ENCODE measurements at places on chromosomes 3 and 15.

DNA sequence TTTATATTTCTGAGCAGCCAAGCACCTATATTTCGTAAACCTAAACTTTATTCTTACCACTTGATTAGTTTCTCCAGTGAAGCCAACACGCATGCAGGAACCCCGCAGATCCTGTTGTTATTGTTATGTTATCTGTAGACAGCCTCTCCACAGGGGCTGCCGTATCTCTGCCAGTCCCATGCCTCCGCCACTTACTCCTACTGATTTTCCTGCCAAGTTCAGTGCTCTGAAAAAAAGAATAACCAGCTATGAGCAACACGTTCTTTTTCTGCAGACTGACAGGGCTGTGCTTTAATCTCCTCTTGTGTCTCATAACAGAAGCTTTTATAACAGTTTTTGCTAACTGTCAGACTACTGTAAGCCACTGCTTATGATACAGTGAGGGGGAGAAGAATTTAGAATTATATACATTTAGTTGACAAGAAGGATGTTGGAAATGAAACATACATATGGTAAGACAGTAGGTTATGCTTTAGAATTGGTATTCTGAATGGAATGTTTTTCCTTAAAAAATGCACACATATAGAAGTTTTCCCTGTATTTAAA lies 347.4 kb downstream of the SI start:
- no peak for DNase-seq

GRCh38 chr15:71048913-71049675 lies 66.2 kb upstream of the THSD4 start:
- no peak for DNase-seq

DNA sequence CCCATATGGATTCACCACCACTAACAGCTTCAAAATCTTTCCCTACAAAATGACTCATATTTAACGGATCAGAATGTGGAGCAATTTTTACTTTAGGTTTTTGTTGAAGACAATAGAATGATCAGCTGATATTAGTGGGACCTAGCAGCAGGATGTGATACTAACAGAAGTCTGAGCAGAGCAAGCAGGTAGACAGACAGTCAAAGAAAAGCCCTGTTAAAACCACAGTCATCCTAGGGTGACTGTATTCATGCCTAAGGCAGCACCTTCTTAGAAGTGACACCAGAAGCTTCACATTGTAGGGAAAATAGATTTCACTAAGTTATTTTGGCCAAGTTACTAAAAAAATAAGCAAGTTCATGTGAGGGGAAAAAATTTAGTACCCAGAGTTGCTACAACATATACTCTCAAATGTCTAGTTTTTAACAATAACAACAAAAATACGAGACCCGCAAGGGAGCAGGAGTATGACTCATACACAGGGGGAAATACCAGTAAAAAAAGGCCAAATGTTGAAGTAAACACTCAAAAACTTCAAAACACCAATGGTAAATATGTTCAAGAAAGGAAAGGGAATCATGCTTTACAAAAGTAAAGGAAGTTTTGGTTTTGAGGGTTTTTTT lies 590.9 kb downstream of the EPHA3 start:
- DNase-seq = no peak

GRCh38 chr3:155184011-155184410 lies 103.9 kb downstream of the MME start:
- DNase-seq = no peak

DNA sequence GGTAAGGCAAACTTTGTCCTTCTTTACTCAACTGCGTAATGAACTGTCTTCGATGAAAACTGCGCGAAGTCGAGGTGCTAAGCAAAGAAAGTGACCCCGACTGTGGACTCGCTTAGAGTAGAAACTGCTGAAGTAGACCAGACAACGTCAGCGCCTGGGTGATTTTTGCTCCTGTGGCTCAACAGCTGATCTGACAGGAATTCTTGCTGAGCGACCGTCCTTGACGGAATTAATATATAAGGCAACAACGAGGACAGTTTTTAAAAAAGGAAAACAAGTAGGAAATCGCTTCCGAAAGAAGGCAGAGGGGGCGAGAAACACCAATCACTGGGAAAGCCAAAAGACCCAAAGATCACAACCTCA lies 541 bp downstream of the RPS27L start:
- DNase-seq = no peak

- DNase-seq = no peak
Measured at GRCh38 chr3:15528854-15529537, 7.5 kb upstream of the COLQ start.

- no peak for DNase-seq
Measured at GRCh38 chr3:156626104-156626503, 48.3 kb upstream of the TIPARP start.

- no peak for DNase-seq
Measured at GRCh38 chr15:51830276-51830806, 888 bp downstream of the TMOD3 start.

- no peak for DNase-seq
Measured at GRCh38 chr3:185152410-185153170, at the start of gene C3orf70. Gene C3orf70 (minus strand): TSS chr3:185153060. CDS start chr3:185152823, 237 bp downstream.

- no peak for DNase-seq
Measured at GRCh38 chr3:141389703-141390102, 21.4 kb downstream of the ZBTB38 start.

- no peak for DNase-seq
Measured at GRCh38 chr3:28743831-28744230, 395.2 kb upstream of the AZI2 start.

DNA sequence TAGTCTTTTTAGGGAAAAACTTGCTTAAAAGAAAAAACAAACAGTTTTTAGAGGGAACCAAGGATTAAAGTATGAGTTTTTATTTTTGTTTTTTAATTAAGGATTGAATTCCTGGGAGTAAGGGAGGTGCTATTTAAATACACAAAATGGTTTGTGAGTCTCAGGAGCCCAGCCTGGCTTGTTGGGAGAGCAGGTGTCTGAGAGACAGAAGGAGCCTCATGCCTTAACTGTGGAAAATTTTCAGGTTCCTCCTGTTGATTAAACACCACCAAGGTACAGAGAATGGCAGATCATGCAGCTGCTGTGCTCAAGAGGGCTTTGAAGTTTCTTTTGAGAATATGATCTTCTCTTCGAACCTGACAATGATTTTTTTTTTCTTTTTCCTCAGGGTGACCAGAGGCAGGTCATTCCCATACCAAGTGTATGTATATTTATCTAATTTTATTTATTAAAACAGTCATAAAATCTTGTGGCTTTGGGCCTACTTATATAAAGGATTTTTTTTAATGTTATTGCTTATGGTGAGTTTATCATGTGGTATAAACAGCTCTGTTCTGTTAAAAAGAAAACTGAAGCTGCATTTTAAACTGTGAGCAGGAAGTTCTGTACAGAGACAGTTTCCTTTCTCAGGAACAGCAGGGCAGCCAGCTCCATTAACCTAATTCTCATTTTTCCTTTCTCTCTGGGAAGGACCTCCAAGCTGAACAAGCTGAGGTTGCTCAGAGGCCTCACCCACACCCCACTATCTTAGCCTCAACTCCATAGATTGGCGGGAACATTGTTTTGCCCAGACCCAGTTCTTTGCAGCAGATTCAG lies 33.7 kb upstream of the VILL start:
- DNase-seq = no peak

GRCh38 chr3:99248130-99248529 lies 346.6 kb upstream of the DCBLD2 start:
- no peak for DNase-seq

DNA sequence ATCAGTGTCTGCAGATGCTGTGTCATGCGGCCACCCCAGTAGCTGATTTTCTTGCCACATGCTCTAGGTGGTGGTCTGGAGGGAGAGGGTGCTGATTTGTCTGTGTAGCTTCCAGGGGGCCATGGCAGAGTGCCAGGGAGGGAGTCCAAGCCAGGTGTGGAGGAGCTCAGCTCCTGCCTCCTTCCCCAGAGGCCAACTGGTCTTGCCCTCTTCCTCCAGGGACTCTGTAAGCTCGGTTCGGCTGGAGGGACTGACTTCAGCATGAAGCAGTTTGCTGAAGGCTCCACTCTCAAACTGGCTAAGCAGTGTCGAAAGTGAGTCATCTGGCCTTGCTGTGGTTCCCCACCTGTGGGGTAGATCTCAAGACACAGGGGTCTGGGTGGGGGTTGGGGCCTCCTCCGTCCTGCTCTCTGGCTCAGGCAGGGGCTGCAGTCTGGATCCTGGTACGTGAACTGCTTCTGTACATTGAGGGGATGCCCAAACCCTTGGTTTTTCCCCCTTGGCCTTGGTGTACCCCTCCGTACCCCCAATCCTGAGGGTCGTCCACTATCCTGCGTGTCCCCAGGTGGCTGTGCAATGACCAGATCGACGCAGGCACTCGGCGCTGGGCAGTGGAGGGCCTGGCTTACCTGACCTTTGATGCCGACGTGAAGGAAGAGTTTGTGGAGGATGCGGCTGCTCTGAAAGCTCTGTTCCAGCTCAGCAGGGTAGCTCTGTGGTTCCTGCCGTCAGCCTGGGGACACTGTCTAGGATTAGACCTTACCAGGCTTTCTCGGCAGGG lies 6.9 kb upstream of the RCCD1 start:
- no peak for DNase-seq

- no peak for DNase-seq
Measured at GRCh38 chr15:91104111-91104510, 4.1 kb downstream of the SV2B start.

GRCh38 chr3:115512565-115513415 lies 110.5 kb upstream of the GAP43 start:
- no peak for DNase-seq

GRCh38 chr15:58147171-58147611 lies 9.0 kb downstream of the AQP9 start:
- DNase-seq = no peak

- DNase-seq = no peak
Measured at GRCh38 chr15:25939122-25939521, 76.0 kb upstream of the ATP10A start.

DNA sequence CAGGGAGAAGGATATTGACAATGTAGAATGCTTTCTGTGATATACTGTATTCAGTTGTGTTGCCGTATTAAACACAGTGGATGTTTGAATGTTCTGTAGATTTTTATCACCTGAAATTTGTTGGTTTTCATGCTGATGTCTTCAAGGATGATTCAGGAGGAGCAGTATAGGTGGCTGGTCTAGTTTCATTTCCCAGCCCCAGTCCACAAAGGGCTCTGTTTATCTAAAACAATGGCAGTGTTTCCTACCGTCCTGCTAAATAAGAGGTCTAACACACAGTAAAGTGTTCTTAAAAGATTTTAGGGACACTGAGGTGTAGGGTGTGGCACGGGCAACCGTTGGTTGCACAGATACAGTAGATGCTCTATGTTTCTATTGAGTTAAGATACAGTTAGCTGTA lies 26.0 kb downstream of the NEO1 start:
- no peak for DNase-seq

GRCh38 chr3:13166243-13167063 lies 93.2 kb upstream of the IQSEC1 start:
- DNase-seq = no peak

GRCh38 chr3:101117465-101117864 lies 124.2 kb upstream of the ABI3BP start:
- DNase-seq = no peak

DNA sequence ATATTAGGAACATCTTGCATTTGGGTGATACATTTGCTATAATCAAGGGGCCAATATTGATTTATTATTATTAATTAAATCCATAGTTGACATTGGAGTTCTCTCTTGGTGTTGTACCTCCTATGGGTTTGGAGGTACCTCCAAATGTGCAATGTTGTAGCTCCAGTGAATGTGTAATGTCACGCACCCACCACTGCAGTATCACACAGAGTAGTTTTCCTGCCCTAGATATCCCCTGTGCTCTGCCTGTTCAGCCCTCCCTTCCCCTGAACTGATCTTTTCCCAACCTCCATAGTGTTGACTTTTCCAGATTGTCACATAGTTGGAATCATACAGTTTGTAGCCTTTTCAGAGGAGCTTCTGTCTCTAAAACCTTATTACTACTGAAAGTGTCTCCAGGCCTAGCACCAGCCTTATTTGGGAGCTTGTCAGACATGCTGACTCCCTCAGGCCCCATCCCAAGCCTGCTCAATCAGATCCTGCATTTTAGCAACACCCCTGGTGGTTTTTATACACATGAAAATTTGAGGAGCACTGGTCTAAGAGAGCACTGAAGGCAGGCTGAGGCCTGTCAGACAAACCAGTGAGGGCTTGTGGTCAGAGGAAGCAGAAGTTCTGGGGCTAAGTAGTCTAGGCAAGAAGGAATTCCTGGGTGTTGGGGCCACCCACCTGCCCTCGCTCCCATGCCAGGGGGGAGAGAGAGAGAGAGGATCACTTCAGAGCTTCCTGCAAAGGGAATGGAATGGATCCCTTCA lies 73.4 kb downstream of the SLC6A11 start:
- no peak for DNase-seq

DNA sequence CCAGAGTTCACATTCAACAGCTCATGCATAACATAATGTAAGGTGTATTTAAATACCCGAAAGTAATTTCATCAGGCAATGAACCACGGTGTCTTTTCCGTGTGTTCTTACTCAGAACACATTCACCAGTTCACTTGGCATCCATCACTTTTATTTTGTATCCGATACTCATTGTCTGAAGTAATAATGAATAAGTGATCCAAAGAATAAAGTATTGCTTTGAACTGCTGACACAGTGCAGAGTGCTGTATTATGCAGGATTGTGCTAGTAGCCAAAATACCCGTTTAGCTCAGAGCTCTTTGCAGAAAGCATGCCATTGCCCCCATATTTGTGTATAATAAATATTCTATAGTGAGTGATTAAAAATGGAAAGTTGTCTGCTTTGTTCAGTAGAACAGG lies 460.9 kb upstream of the KCNMB2 start:
- DNase-seq = no peak

GRCh38 chr3:156230278-156230900 lies 110.0 kb downstream of the KCNAB1 start:
- no peak for DNase-seq

- DNase-seq = no peak
Measured at GRCh38 chr15:73873889-73874511, 636 bp downstream of the TBC1D21 start.

GRCh38 chr3:71956069-71956340 lies 171.1 kb upstream of the PROK2 start:
- no peak for DNase-seq

DNA sequence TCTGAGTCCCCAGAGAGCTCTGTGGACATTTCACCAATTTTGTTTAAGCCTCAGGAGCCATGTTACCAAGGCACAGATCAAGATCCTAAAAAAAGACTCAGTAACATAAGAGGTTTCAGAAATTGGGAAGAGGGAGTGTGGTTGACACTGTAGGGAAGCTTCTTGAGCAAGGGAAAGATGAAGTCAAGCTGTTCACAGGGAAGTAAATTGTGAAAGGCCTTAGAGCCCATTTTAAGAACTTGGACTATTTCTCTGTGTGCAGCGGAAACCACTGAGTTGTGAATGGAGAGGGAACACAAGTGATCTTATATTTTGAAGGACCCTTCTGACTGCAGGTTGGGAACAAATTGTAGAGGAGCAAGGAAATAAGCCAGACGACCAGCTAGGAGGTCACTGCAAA lies 18.7 kb downstream of the BCL2A1 start:
- no peak for DNase-seq

DNA sequence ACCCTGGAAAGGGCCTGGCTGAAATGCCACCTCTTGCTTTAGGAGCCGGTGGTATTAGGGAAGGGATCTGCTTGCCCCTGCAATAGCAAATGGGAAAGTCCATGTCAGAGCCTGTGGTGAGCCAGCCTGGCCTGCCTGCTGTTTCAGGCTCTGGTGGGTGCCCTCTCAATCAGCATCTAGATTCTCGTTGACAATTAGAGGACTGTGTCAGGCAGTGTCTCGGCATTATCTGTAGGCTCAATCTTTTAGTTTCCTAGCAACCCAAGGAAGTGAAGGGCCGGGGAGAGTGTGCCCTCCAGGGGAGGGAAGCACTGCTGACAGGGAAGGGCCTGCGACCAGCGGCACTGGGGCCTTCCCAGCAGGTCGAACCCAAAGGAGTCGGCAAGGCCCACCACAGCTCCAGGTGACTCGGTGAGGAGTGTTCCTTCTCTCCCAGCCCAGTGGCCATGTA lies 42.1 kb downstream of the TLE3 start:
- DNase-seq = no peak

Data from stimulated activated CD4-positive, alpha-beta T cell treated with anti-CD3 and anti-CD28 coated beads, Interleukin-1b, Interleukin-23, amount 100 ng/mL, for 1 hour (primary cell).